ENCODE measurements at places on chromosomes 12 and 14. TPM values are rescaled to one million over a fixed set of nuclear protein-coding genes. Genes with fewer than 3 reads are reported as not detected.

The SLC2A13 gene
- 9.0 TPM for total RNA-seq

DNA sequence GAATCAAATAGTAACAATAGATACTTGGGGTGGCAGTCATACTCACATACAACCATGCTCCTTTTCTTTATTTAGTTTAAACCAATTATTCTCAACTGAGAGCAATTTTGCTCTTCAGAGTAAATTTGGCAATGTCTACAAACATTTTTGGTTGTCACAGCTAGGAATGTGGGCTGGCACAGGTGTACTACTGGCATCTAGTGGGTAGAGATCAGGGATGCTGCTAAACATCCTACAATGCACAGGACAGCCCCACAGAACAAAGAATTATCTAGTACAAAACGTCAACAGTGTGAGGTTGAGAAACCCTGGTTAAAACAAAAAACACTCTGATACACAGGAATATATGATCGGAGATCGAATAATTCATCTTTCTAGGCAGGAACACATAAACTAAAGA is 186.5 kb downstream of the NELL2 start:
- H3K4me1 ChIP-seq = peaks cover 6% of the 10 kb centered on the region
- H3K27ac ChIP-seq = no peak overlapping the region
- H3K4me3 ChIP-seq = no peak overlapping the region
- DNase-seq = no peak

The SERPINA9 gene
- total RNA-seq = not detected

- H3K36me3 ChIP-seq = no peaks in the 10 kb centered on the region
- H3K27ac ChIP-seq = no peak overlapping the region
- DNase-seq = no peak
- H3K4me3 ChIP-seq = no peak overlapping the region
- no peaks in the 10 kb centered on the region for H3K4me1 ChIP-seq
Observed at GRCh38 chr12:20450591-20451180, 82.3 kb downstream of the PDE3A start.

The KRT5 gene
- total RNA-seq = not detected

The NPFF gene
- total RNA-seq = not detected

GRCh38 chr12:16347391-16348298 is at the start of gene MGST1:
Gene MGST1 (plus strand): TSS chr12:16347645. CDS start chr12:16354253, 6,608 bp downstream.
- peaks cover 8% of the 10 kb centered on the region for H3K27me3 ChIP-seq
- H3K36me3 ChIP-seq = no peaks in the 10 kb centered on the region
- no peak for DNase-seq
- no peak within 1 kb of the TSS for H3K4me3 ChIP-seq
- H3K4me1 ChIP-seq = no peaks in the 10 kb centered on the region

DNA sequence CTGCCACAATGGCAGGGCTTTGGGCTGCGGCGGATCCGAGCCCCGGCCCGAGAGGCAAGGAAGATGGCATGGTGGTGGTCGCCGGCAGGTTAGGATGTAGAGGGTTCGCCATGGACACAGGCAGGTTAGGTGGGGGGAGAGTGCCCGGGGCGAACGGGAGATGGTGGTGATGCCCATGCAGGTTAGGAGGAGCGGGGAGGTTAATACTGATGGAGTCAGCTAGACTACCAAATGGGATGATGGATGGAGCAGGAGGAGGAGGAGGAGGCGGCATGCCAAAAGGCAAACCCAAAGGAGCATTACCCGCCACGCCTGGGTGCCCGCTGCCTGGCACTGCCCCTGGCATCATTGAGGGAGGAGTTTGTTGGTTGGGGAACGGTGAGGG is 6.2 kb downstream of the MYL6 start:
- peaks cover 58% of the 10 kb centered on the region for H3K36me3 ChIP-seq
- no peaks in the 10 kb centered on the region for H3K27me3 ChIP-seq
- no peak overlapping the region for H3K4me3 ChIP-seq

DNA sequence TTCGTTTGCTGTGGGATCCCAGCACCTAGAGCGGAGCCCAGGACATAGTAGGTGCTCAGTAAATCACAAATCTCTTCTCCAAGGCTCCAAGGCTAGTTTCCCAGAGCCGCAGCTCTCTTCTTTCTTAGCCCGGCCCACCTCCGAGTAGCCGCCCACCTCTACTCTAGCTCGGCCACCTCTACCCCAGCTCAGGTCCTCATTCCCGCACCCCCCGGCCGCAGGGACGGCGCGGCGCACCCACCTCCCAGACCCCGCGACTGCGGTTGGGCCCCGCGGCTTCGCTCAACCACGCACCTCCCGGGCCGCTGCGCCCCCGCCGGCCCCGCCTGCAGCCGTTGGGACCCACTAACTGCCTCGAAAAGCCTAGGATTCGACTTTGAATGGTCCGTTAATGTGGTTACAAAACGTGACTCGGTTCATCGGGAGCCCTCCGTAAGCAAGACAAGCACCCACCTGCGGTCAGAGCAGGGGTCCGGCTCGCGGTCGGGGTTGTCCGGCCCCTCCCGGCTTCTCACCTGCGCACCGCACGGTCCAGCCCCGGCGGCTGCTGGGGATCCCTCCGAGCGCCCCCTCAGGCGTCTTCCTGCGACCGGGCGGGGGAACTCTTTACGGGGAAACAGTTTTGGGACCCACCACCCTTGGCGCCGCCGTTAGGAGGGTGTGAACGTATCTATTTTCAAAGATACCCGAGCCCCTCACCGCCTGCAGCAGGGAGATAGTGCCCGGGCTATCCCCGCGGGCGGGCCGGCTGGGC is at the start of gene SLC2A14:
Gene SLC2A14 (minus strand): TSS at position 350 of the 754 bp plus-strand sequence. CDS start 3,035 bp downstream, outside the sequence.
- no peak within 1 kb of the TSS for H3K27ac ChIP-seq
- H3K4me1 ChIP-seq = peaks cover 2% of the 10 kb centered on the region
- peak; percentile 6 for DNase-seq
- no peaks in the 10 kb centered on the region for H3K36me3 ChIP-seq

DNA sequence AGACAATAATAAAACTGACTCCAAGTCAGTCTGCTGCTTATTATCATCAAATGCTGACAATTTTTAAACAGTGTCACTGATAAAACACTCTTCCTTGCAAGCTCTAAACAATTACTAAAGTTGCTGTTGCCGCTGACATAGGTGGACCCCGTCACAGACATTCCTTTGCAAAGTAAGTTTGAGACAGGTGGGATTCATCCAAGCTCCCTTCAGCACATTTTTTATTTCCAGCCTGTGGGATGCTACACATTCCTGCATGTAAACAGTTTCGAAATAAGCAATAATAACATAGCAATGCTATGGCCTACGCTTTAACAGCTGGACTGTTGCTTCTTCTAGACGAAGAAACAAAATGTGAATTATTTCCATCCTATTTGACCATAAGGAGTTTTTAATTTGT is 85.4 kb upstream of the HIF1A start:
- no peaks in the 10 kb centered on the region for H3K36me3 ChIP-seq
- no peak overlapping the region for H3K27ac ChIP-seq
- no peak overlapping the region for H3K4me3 ChIP-seq
- H3K27me3 ChIP-seq = peaks cover 2% of the 10 kb centered on the region

DNA sequence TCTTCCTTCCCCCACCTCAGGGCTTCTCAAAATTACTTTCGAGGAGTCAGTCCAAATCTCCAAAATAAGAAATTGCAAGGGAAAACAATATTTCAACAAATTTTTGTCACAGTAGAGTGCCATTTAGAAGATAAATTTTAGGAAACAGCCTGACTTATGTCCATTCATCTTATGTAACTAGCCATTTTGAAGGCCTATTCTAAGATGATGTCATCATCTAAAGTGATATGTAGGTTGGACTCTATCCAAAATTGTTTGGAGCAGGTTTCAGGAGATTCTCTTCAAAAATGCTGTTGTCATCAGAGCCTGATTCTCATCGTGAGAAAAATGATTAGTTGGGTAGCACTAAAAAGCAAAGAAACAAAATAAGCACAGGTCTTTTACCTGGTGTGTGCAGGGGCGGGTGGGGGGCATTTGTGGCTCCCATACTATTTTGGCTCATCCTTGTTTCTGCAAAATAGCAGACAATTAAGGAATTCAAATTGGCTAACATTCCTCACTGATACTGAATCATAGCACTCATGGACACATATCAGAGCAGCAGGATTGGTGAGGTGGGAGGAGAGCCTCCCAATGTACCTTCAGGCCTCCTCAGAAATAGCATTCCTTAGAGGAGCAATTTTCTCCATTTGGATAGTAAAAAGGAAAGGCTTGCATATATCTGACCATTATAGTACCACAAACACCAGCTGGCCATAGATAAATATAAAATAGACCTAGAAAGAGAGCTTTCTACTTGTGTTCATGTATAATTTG is 360.9 kb upstream of the NAV3 start:
- no peak overlapping the region for H3K27ac ChIP-seq
- H3K4me1 ChIP-seq = no peaks in the 10 kb centered on the region
- no peaks in the 10 kb centered on the region for H3K27me3 ChIP-seq
- DNase-seq = no peak
- no peak overlapping the region for H3K4me3 ChIP-seq

- no peak overlapping the region for H3K4me3 ChIP-seq
- no peaks in the 10 kb centered on the region for H3K27me3 ChIP-seq
- H3K27ac ChIP-seq = no peak overlapping the region
Observed at GRCh38 chr14:82796086-82796485, 1262.4 kb upstream of the SEL1L start.

The IRF9 gene
- 112 TPM for total RNA-seq

GRCh38 chr12:32369202-32369601 is 30.2 kb upstream of the FGD4 start:
- no peak overlapping the region for H3K27ac ChIP-seq
- H3K4me3 ChIP-seq = no peak overlapping the region
- no peak for DNase-seq
- no peaks in the 10 kb centered on the region for H3K36me3 ChIP-seq
- no peaks in the 10 kb centered on the region for H3K27me3 ChIP-seq
- H3K4me1 ChIP-seq = no peaks in the 10 kb centered on the region

GRCh38 chr14:32738206-32738871 is 200.3 kb upstream of the NPAS3 start:
- no peaks in the 10 kb centered on the region for H3K27me3 ChIP-seq
- H3K4me1 ChIP-seq = no peaks in the 10 kb centered on the region
- no peak overlapping the region for H3K4me3 ChIP-seq
- no peaks in the 10 kb centered on the region for H3K36me3 ChIP-seq
- no peak overlapping the region for H3K27ac ChIP-seq

The DNAH10 gene
- total RNA-seq = 0.43 TPM

The TMTC1 gene
- not detected for total RNA-seq

DNA sequence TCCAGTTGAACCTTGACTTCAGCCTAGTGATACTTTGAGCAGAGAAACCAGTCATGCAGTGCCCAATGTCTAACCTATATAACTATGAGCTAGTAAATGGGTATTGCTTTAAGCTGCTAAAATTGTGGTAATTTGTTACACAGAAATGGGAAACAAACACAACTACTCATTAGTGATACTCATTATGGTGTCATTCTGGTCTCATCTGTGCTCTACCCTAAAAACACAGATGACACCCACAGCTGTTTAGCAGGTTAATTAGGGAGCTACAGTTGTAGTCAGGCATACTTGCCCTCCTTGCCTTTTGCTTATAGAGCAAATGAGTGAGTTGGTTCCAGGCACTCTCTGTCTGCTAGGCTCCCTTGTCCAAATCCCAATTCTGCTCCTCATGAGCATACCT is 50.0 kb upstream of the ATF7IP start:
- no peak overlapping the region for H3K4me3 ChIP-seq
- no peaks in the 10 kb centered on the region for H3K27me3 ChIP-seq
- H3K27ac ChIP-seq = no peak overlapping the region

The GLIPR1L2 gene
- total RNA-seq = 0.43 TPM

The DHRS2 gene
- total RNA-seq = 3.5 TPM

DNA sequence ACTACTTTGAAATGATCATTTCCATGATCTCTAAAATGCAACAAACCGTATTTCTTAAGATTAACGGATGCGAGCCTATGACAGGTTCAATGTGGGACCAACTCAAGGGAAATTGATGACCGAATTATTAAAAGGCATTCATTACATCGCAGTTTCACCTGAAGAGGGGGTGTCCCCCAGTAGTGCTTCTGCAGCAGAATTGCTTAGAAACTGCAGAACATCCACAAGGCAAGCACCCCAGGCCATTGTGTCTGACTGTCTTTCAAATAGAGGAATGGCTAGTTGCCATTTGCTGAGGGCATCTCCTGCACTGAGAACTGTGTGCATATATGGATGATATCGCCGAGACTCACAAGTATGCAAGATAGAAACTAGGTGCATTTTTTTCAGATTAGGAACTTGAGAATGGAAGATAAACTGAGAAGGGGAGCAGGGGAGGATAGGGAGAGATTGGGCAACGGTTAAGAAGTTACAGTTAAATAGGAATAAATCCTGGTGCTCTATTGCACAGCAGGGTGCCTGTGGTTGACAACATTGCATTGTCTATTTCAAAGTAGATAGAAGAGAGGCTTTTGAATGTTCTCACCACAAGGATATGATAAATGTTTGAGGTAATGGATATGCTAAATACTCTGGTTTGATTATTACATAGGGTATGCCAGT is 234.3 kb upstream of the PLEKHG7 start:
- H3K36me3 ChIP-seq = peaks cover 1% of the 10 kb centered on the region
- no peaks in the 10 kb centered on the region for H3K27me3 ChIP-seq
- H3K4me1 ChIP-seq = peaks cover 39% of the 10 kb centered on the region
- DNase-seq = no peak

The GALNT9 gene
- not detected for total RNA-seq

DNA sequence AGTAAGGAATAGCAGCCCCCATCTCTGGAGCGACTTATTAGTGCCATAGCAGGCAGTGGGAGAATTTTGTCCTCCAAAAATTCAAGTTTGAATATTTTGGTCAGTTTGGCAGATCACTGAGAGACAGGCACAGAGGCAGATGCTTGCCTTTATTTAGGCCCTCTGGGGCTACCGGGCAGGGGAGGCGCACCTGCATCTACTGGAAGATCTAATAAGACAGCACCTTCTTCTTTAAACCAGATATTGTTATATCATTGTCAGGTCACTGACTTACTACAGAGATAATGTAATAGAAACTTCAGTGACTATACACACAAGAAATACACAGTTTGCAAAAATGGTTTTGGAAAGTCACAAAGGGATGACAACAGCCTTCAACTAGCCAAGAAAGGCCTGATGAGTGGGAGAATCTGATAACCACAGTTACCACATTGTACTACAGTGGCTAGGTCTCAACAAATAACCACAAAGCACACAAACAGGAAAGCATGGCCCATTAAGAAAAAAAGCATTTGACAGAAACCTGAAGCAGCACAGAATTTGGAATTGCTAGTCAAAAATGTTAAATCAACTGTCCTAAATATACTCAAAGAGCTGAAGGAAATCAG is 56.8 kb downstream of the CDK17 start:
- H3K27ac ChIP-seq = peak overlapping the region; percentile 31
- H3K36me3 ChIP-seq = peaks cover 43% of the 10 kb centered on the region
- H3K27me3 ChIP-seq = no peaks in the 10 kb centered on the region

GRCh38 chr12:124786061-124786964 is 77.4 kb downstream of the SCARB1 start:
- no peaks in the 10 kb centered on the region for H3K27me3 ChIP-seq
- no peaks in the 10 kb centered on the region for H3K4me1 ChIP-seq
- H3K4me3 ChIP-seq = no peak overlapping the region

DNA sequence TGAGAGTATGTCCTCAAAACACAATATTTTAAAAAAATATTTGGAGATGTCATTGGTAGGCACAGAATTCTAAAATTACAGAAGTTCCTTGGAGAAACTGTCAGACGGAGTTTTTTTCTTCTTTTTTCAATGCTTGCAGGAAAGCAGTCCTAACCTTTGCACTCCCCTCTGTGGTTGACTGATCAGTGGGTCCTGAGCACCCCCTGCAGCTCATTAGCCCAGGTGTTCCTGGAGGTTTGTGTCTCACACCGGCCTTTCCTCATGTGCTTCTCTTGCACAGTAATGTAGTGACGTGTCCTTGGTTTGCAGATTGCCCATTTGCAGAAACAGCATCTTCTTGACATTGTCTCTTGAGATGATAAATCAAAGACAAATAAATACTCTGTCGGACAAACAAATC is 513.0 kb downstream of the TMEM121 start:
- peaks cover 9% of the 10 kb centered on the region for H3K27me3 ChIP-seq
- H3K4me1 ChIP-seq = peaks cover 6% of the 10 kb centered on the region
- peak; percentile 92 for DNase-seq
- no peaks in the 10 kb centered on the region for H3K36me3 ChIP-seq

The PLEKHG3 gene
- 2.8 TPM for total RNA-seq
